ENCODE measurements at places on chromosomes 6 and 20.

DNA sequence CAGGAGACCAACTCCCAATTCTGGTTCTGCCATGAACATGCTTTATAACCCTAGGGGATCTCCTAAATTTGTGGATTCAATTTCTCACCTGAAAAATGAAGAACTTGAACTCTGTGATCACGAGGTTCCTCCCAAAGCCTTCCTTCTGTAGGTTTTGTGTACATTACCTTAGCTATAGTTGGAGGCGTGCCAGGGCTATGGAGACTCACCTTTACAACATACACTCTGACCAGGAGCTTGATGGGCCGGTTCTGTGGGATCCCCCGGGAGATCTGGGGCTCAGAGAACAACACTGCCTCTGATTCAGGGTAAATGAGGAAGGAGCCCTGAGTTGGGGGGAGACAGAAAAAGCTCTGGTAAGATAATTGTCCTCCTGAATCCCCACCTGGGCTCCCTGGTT, 34.1 kb downstream of the ERGIC3 start:
- DNase-seq, result no peak

GRCh38 chr6:104680539-104680938, 179.2 kb downstream of the HACE1 start:
- DNase-seq, result no peak

GRCh38 chr20:20198011-20198410, 145.7 kb downstream of the CFAP61 start:
- no peak for DNase-seq

DNA sequence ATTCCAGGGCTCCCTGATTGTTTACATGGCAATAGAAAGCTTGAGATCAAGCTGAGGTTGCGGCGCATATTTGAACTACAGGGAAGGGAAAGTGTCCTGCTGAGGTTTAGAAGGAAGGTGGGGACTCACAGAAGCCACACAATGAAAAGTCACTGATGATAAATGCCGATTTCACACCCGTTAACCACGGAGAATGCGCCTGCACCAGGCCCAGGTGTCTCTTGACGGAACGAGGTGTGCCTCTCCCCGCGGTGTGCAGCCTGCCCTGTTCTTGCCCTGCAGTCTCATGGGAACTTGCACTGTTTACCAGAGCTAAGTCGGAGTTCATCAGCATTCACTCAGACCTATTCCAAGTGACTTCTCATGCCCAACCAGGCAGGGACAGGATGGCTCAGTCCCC, 90.3 kb downstream of the LY86 start:
- no peak for DNase-seq

DNA sequence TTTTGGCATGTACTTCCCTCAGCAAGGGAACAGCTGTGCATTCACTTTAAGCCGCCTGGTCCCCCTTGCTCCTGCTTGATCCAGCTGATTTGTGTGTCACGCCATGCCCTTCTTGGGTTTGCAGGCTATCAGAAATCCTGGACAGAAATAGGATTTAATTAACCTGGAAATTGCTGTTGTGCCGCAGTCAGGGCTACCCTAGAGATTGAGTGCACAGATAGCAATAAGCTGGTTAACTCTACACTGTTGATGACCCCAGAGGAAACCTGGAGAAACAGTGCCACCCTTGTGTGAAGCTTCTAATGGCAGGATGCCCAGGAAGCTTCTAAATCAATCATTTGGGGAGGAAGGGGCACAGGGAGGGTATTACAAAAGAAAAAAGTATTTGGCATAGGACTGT, 199.0 kb downstream of the JARID2 start:
- no peak for DNase-seq

DNA sequence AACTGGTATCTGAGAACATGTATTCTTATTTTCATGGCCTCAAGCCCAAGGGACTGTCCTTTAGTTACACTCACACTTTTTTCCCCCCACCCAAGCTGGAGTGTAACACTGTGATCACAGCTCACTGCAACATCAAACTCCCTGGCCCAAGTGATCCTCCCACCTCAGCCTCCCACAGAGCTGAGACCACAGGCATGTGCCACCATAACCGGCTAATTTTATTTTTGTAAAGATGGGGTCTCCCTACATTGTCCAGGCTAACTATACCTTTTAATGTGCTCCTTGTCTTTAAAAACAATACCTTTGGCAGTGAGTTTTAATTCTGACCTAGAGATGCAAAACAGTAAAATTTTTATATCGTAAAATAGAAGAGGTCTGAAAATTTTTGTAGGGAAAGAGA, 48.2 kb upstream of the FAM83C start:
- DNase-seq, result no peak

DNA sequence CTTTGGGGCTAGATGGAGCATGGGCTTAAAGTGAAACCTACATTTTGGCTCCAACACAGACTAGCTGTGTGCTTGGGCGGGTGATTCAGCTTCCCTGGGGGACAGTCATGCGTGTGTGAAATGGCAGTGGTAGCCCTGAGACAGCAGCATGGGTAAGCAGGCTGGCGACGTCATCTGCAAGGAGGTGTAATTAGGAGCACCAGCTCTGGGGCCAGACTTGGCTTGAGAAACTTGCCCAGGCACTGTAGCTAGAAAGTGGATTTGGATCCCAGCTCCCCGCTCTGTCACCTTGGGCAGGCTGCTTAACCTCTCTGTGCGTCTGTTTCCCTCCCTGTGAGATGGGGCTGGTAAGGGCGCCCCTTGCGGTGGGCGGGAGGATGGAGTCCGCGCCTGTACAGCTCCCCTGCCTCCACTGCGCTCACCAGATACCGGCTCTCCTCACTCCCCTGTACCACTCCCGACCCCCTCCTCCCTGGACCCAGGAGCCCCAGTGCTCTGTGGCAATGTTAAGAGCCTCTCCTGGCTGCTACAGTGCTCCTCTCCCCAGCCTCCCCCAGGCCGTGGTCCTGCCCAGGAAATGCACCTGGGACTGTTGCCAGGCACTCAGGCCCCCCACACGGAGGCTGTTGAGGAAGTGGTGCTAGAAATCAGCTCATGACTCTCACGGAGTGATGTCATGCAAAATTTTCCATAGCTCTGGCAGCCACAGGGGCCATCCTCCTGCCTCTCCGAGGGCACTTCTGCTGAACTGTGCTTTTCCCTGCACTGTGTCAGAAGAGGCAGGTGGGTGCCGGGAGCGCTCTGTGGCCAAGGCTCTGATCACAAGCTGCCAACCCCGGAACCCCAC, 44.6 kb downstream of the SYNJ2 start:
- no peak for DNase-seq

DNA sequence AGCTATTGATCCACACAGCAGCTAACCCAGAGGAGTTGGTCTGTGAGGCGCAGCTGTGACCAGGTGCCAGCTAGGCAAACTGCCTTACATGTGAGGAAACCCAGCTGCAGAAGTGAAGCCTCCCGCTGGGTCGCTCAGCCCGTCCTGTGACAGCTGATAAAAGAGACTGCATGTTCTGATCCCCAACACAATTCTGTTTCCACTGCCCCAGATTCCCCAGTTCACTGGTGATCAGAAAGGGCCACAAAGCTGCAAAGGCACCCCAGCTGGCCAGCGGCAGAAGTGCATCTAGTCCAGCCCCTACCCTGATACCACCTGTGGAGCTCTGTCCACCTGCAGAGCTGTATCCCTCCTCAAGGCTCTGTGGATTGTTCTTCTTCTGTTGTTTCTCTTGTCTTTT, 64.5 kb downstream of the CTNNBL1 start:
- DNase-seq, result no peak

DNA sequence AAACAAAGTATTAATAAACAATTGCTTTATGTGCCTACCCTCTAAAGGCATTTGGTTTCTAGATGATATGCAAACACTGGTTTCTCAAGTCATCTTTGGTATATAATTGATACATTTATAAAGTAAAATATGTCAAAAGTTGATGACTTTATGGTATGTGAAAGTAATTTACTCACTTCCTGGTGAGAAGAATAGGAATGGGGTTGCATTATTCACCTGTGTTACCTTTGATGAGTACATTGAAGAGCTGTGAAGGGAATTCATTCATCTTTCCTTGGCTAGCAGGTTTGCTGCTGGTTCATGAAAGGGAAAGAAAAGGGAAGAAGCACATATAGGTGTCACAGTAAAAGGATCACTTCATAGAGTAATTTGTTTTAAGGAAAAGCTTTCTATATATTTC, 20.4 kb downstream of the RNF217 start:
- DNase-seq, result no peak

GRCh38 chr20:46089167-46089416, 670 bp downstream of the NCOA5 start:
- no peak for DNase-seq

GRCh38 chr6:111549746-111550145, 55.9 kb downstream of the TRAF3IP2 start:
- DNase-seq, result no peak

- no peak for DNase-seq
Observed at GRCh38 chr6:24431045-24431451, 28.3 kb downstream of the MRS2 start.

DNA sequence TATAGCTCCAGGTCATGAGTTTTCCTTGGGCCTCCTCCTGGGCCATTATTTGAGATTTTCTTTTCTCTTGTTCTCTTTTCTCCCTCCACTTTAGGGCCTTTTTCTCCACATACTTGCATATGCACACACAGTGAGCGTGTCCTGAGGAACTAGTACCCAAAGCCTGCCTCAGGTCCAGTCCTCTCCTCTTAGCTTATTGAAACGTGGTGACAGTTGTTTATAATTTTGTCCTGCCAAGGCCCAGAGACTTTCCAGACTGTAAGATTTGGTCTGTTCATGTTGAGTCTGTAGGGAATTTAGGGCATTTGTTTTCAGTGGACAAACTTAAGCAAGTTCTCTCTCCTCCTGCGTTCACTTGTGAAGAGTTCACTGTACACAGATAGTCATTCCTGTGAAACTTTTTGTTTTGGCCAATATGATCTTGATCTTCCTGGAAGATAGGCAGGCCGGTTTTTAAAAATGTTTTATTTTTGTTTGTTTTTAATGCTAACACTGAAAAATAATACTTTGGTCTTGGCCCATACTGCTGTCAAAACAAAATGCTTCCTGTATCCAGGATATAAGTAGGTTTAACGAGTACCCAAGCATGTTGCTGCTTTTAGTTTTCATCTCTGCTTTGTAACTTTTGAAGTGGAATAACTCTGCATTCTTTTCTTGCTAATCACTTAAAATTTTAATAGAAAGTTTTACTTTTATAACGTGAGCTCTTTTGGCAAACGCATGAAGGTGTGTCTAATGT, 20.7 kb downstream of the LRRC1 start:
- DNase-seq, result no peak

All from neuronal stem cell (in vitro differentiated cells).